ENCODE measurements at places on chromosomes 11 and 22.

- no peak for DNase-seq
These were observed 194.1 kb upstream of the CCDC90B start for GRCh38 chr11:83480251-83480650.

DNA sequence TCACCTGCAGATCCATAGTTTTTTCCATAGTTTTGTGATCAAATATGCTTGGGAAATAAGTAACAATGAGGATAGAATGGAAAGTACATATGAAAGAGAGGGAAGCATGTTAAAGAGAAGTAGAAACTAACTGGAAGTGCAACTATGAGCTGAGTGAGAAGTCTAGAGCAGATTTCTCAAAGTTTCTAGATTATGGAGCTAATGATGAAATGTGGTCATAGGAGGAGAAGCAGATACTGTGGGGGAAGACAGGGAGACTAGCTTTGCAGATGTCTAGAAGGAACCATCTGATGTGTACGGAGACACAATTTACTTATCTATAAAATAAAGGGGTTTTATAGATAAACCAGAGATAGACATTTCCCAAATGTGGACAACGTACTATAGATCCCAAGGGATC is 37.1 kb downstream of the RELT start:
- DNase-seq = no peak

DNA sequence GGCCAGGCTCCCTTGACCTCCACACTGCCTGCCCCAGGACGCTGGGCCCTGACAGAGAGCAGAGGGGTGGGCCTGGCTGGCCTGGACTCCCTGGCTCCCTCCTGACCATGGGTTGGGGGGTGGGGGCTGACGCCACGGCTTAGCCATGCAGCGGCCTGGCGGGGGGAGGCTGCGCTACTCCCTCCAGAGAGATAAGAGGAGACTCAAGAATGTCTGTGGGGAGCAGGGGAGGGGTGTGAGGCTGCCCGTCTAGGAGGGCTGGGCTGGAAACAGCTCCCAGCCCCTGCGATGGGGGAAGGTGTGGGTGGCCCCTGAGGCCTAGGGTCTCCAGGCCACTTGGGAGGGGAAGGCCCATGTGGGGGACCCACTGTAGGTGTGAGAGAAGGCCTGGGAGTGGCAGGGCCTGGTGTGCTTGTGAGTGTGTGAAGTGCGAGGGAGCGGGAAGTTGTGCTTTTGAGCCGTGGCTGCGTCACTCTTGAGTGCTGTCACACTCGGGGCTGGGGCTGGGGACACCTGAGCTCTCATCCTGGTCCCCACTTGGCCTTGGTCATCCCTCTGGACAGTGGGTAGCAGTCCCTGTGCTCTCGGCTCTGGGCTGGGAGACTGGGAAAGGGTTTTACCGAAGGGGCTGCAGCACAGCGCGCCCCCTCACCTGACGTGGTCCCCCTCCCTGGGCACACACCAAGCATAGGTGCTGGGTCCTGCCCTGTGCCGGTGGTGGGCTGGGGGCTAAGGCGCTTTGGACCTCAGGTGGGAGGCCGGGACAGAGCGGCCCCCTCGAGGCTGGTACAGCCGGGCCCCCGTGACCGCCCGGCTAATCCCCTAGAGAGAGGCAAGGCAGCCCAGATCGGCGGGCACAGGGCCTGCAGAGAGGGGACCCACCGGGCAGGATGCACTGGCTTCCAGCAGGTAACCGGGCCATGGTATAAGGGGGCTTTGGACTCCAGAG is 2.4 kb downstream of the MYRF start:
- no peak for DNase-seq

- DNase-seq = no peak
These were observed 141.6 kb downstream of the ELP4 start for GRCh38 chr11:31651208-31651607.

DNA sequence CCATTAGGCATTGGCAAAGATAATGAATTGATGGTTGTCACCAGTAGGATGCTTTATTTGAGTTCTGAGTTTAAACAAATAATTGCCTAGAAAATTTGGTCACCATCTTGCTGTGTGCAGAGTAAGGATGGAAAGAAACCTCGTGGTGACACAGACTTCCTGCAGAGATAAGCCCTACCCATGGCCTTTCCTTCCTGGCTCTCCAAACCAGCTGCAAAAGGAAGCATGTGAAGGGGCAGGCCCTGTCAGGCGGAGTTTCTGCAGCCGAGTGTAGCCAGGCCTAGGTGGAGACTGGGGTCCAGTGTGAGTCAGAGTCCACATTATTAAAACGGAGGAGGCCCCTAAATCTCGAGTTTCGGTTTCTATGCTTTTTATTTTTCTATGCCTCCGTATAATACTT is 83.1 kb upstream of the ADSL start:
- no peak for DNase-seq

DNA sequence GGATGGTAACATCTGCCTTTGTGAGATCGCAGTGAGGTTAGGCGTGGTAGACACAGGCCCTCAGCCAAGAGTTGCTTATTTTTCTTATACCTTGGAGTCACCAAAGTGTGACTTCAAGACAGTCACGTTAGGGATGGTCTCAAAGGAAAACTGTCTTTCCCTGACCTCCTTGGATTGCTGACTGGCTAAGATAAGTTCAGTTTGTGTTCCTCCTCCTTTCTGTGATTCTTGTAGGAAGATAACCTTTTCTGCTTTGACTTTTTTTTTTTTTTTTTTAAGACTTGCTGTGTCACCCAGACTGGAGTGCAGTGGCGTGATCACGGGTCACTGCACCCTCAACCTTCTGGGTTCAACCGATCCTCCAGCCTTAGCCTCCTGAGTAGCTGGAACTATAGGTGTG is 23.1 kb downstream of the TAB1 start:
- no peak for DNase-seq
